ENCODE measurements at places on chromosomes 12 and 14.

DNA sequence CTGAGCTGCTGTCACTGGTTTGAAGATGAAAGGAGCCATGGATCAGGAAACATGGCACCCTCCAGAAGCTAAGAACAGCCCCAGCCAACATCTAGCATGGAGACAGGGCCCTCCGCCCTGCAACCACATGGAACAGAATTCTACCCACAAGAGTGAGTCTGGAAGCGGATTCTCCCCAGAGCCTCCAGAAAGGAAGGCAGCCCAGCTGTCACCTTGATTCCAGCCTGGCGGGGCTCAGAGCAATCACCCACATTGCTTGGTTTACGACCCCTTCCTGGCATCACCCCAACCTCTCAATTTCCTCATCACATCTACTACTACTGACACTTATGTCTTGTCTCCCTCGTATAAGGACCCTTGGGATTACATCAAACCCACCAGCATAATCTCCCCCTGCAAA, 38.5 kb downstream of the OAS2 start:
- no peak for DNase-seq

- DNase-seq, result no peak
Measured at GRCh38 chr12:49955899-49956662, 5.5 kb downstream of the AQP2 start.

DNA sequence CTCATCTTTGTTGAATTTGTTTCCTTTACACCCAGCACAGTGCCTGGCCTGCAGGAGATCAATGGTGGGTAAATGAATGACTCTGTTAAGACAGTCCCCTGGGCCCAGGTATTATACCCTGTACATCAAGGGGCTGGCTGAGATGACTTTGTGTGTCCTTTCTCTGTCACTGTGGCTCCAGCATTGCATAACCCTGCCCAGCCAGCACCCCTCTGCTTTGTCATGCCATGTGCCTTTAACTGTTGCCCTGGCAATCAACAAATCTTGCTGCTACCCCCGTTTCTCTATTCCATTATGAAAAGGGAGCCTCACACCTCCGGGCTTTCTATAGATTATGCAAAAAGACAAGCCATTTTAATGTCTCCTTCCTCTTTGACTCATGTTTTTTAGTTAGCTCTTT, 7.6 kb upstream of the FLVCR2 start:
- DNase-seq, result no peak

- DNase-seq, result no peak
Measured at GRCh38 chr12:52448228-52448627, 3.7 kb downstream of the KRT6B start.

- DNase-seq, result no peak
Measured at GRCh38 chr12:13183620-13184019, 12.9 kb upstream of the EMP1 start.

DNA sequence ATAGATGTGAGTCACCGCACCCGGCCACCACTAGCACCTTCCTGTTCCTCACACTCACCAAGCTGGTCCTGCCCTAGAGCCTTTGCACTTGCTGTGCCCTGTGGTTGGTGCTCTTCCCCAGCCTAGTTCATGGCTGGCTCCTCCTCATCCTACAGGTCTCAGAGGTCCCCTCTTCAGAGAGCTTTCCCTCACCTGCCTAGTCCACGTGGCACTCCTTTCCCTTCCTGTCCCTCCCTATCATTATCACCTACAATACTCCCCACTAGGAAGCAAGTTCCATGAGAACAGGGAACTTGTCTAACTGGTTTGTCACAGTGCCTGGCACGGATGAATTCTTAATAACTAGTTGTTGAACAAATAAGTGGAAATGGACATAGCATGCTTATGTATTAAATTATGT, 24.0 kb upstream of the TMED10 start:
- DNase-seq, result no peak

- no peak for DNase-seq
Measured at GRCh38 chr12:13208533-13209435, 12.3 kb downstream of the EMP1 start.

- no peak for DNase-seq
Measured at GRCh38 chr12:120936197-120936596, 32.0 kb upstream of the SPPL3 start.

- DNase-seq, result no peak
Measured at GRCh38 chr12:65164774-65165173, 4.6 kb upstream of the LEMD3 start.

DNA sequence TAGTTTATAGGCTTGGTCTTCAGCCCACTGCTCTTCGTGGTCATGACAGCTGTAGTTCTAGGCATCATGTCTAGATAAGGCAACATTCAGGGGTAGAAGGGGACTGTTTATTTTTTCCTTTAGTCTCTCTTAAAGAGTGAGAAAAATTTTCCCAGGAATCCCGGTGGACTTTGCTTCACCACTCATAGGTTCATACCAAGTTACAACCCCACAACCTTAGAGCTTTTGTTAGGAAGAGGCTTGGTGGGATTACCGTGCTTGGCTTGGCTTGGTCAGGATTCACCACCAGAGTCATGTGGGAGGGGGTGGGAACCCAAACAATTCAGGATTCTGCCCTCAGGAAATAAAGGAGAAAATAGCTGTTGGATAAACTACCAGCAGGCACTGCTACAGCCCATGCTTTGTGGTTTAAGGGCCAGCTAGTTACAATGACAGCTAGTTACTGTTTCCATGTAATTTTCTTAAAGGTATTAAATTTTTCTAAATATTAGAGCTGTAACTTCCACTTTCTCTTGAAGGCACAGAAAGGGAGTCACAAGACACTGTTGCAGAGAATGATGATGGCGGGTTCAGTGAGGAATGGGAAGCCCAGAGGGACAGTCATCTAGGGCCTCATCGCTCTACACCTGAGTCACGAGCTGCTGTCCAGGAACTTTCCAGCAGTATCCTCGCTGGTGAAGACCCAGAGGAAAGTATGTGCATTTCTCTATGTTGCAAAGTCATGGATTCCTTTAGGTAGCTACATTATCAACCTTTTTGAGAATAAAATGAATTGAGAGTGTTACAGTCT, 25.9 kb upstream of the PAPLN start:
- no peak for DNase-seq

GRCh38 chr14:60348211-60348610, 99.2 kb downstream of the PPM1A start:
- no peak for DNase-seq

GRCh38 chr14:63659726-63660125, 18.1 kb upstream of the WDR89 start:
- DNase-seq, result no peak

DNA sequence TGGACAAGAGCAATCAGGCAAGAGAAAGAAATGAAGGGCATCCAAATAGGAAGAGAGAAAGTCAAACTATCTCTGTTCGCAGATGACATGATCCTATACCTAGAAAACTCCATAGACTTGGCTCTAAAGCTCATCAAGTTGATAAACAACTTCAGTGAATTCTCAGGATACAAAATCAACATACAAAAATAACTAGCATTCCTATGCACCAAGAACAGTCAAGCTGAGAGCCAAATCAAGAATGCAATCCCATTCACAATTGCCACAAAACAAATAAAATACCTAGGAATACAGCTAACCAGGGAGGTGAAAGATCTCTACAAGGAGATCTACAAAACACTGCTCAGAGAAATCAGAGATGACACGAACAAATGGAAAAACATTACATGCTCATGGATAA, 417.5 kb upstream of the ATP2B1 start:
- no peak for DNase-seq

- no peak for DNase-seq
Measured at GRCh38 chr12:46084666-46085631, 94.6 kb upstream of the SCAF11 start.

- DNase-seq, result no peak
Measured at GRCh38 chr12:110688446-110689280, at the start of gene HVCN1. Gene HVCN1, minus strand, starts transcription at chr12:110689115. Its CDS starts 5,870 bp downstream, at chr12:110683245.

- DNase-seq, result no peak
Measured at GRCh38 chr12:26227361-26227745, 32.0 kb downstream of the SSPN start.

GRCh38 chr12:105852496-105852895, 286.3 kb downstream of the NUAK1 start:
- DNase-seq, result no peak

GRCh38 chr12:25058012-25058411, 109.1 kb upstream of the BCAT1 start:
- DNase-seq, result no peak

DNA sequence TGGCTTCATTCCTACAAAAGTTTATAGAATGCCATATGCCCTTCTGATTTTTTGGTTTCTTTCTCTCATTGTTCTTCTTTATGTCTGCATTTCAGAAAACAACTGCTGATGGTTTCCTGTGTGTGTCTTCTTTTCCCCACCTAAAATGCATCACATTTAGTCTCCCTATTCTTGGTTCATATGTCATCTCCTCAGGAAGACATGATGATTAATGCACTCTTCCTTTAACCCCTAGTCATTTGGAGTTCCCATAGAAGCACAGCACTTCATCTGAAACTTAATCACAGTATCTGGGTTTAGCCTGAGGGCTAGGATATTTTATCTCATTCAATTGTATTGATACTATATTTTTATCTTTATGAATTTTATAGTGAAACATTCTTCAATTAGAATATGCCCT, 21.5 kb downstream of the GNPNAT1 start:
- no peak for DNase-seq

- DNase-seq, result no peak
Measured at GRCh38 chr12:103664626-103665025, 77.6 kb downstream of the STAB2 start.

GRCh38 chr12:82523996-82524395, 162.7 kb upstream of the TMTC2 start:
- no peak for DNase-seq

GRCh38 chr12:8145754-8146441, 10.9 kb upstream of the ZNF705A start:
- DNase-seq, result peak; percentile 79

DNA sequence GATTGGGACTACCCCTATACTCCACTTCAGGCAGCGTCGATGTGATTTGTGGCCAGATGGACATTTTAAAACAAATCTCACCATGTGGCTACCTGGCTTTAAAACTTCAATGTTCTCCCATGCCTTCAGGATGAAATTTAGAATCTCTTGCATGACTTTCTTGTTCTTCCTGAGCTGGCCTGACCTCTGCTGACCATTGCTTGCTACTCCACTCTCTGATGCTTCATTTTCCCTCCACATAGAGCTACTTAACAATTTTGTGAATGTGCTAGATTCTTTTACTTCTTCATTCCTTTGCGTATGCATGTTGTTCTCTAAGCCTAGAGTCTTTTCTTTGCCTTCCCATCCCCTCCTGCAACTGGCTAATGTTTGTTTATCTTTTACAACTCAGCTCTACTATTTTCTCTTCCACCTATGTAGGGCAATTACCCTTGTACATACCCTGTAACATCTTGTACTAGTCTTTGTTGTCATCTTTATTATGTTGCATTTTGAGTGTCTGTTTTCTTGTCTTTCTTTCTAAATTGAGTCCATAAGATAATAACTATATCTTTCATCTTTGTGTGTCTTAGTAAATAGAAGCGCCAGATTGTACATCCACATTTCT, 41.2 kb downstream of the YLPM1 start:
- no peak for DNase-seq

DNA sequence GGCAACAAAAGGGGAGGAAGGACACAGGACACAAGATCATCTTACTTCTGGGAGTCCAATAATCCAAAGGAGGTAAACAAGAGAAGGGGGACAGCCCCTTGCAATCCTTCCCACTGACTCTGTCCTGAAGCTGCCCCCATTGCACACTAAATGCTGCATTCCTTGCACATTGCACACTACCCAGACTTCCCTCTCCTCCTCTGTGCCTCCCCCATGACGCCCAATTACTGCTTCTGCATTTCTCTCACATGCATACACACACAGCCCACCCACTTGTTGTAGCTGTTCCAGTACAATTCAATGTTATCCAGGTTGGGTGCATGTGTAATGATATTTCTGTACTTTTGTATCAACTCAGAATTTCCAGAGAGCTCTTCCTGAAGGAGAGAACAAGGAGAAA, 5.5 kb downstream of the NDRG2 start:
- no peak for DNase-seq

DNA sequence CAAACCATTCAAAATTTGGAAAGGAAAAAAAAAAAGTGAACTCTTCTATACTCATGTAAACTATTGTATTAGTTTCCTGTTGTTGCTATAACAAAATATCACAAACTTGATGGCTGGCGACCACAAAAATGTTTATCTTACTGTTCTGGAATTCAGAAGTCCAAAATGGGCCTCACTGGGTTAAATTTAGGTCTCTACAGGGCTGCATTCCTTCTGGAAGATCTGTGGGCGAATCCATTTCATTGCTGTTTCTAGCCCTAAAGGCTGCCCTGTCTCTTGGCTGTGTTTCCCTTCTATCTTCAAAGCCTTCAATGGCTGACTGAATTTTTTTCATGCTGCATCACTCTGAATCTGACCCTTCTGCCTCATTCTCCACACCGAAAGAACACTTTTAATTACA, 105.1 kb upstream of the NAV3 start:
- no peak for DNase-seq

- DNase-seq, result no peak
Measured at GRCh38 chr12:45464699-45465098, 248.8 kb downstream of the ANO6 start.

- no peak for DNase-seq
Measured at GRCh38 chr12:84874125-84874824, 38.3 kb downstream of the SLC6A15 start.

- no peak for DNase-seq
Measured at GRCh38 chr12:75816897-75817296, 214.7 kb downstream of the PHLDA1 start.

GRCh38 chr12:16553457-16553856, 52.5 kb downstream of the LMO3 start:
- DNase-seq, result no peak

- no peak for DNase-seq
Measured at GRCh38 chr12:2974560-2974971, 15.4 kb downstream of the TEAD4 start.

- no peak for DNase-seq
Measured at GRCh38 chr12:65522956-65523860, 244.7 kb downstream of the MSRB3 start.

DNA sequence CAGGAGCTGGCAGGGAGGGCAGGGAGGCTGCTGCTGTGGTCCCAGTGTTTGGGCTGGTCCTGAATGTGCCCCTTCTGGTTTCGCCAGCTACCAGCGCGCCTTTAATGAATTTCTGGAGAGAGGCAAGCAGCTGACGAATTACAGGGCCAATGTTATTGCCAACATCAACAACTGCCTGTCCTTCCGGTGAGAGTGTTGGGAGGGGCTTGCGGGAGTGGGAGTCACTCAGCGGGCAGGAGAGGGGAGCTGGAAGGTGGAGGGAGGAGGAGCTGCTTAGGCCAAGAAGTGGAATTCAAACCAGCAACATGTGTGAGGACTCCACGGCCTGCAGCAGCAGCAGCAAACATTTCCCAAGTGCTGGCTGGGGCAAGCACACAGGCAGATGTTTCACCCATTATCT, 7.7 kb downstream of the TNFAIP2 start:
- no peak for DNase-seq

DNA sequence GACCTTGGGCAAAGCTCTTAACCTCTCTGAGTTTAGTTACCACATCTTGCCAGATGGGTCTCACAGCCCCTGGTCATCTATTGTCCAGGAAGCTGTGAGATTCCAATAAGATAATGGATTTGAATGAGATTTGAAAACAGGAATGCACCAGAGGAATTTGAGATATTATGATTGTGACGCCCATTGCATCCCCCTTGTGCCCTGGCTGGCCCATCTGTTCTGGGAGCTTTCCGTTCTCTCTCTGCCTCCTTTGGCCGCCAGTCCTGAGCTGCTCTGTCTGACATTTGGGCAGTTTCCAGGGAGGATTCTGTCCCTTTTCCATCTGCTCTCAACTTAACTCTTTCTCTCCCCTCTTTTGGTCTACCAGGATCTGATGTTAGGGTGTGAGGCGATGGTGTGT, 24.6 kb downstream of the SRRM4 start:
- DNase-seq, result no peak

- DNase-seq, result peak; percentile 45
Measured at GRCh38 chr12:53937099-53937498, 1.5 kb upstream of the HOXC13 start.

GRCh38 chr14:20608383-20609110, 17.4 kb upstream of the RNASE12 start:
- no peak for DNase-seq
